ENCODE measurements at places on chromosomes 2 and 18.

- DNase-seq = no peak
These were observed 193.4 kb downstream of the NBAS start for GRCh38 chr2:15367715-15368114.

- DNase-seq = no peak
These were observed 177.9 kb downstream of the PTH2R start for GRCh38 chr2:208584378-208584985.

- DNase-seq = no peak
These were observed 77.4 kb upstream of the TAF1B start for GRCh38 chr2:9765611-9766531.

- DNase-seq = no peak
These were observed 45.9 kb downstream of the PXDN start for GRCh38 chr2:1698188-1698945.

GRCh38 chr18:79815657-79816056 lies 17.9 kb downstream of the KCNG2 start:
- no peak for DNase-seq

DNA sequence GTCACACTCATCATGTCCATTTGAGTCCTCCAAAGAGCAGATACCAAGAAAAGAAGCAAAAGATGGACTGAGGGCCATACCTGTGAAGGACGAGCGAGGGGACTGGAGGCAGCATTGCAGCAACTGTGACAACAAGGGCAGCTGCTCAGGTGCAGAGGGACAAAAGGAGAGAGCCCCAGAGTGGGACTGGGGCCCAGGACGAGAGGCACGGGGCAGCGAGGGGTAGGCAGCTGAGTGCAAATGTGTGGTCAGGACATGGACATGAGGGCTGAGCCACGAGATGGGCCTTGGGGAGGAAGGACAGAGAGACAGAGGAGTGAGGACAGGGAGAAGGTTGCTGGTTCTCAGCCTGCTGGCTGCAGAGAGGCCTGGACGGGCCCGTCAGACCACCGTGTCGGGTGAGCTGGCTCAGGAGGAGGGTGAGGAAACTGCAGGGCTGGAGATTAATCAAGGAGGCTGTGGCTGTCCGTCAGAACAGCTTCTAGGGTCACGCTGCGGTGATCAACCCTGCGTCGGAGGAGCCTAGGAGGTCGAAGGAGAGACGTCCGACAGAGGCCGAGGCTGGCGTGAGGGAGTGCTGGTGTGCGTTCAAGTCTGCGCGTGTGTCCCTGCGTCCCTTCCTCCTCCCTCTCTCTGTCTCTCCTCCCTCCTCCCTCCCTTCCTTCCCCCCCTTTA lies 206.8 kb upstream of the HDAC4 start:
- DNase-seq = no peak

DNA sequence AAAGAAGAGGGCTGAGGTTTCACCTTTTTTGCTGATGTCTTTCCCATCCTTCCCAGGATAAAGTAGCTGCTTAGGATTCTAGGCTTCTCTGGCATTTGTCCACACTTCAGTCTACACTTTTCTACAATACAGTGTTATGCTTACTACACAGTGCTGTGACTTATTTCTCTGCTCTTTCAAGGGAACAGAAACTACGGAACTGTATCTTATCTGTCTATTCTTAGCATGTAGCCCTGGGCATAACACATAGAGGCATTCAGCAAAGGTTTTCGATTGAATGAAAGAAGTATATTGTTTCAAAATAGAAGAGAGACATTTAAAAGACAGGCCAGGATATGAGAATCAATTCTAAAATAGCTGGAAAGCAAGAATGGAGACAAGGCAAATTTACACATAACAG lies 110.9 kb downstream of the ARHGEF33 start:
- DNase-seq = no peak

- DNase-seq = no peak
These were observed 102.8 kb upstream of the CYP1B1 start for GRCh38 chr2:38178556-38179419.

DNA sequence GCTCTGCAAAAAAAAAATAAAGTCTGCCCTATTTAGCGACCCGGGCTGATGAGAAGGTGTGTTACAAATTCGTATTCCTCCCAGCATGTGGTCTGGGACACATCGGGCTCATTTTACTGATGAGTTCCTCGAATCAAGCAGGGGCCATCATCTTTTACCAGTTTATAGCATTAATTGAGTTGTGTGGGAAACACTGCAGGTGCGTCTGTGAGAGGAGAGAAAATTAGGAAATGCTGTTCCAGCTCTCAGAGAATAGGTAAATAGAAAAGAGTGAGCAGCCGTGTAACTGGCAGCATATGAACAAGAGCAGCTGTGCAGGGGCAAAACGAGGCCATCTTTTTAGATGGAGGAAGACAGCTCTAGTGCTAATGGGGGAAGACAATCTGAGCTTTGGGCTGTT lies 216.7 kb downstream of the SETBP1 start:
- no peak for DNase-seq

GRCh38 chr2:25036221-25036559 lies 5.7 kb upstream of the EFR3B start:
- DNase-seq = no peak

DNA sequence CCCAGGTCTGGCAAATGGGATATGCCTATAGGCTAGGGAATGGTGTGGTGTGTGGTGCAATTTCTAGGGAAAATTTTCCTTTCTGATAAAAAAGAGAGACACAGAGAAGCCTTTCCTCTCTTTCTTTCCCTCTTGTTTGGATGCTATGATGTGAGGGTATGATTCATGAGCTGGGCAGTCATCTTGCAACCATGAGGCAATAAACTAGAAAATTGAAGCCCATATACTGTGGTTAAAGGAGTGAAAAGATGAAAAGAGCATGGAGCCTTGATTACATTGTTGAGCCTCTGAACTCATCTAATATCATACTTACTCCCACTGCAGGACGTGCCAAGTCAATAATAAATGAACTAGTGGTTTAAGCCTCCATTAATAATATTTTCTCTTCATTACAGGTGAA lies 215.6 kb downstream of the HAUS1 start:
- no peak for DNase-seq
